GDM1 (cell line): ENCODE measurements at places on chromosomes 6 and 20.

GRCh38 chr6:110714143-110714542, 101.1 kb downstream of the CDK19 start:
- DNase-seq = no peak

GRCh38 chr20:40146071-40146470, 543.0 kb downstream of the MAFB start:
- no peak for DNase-seq

DNA sequence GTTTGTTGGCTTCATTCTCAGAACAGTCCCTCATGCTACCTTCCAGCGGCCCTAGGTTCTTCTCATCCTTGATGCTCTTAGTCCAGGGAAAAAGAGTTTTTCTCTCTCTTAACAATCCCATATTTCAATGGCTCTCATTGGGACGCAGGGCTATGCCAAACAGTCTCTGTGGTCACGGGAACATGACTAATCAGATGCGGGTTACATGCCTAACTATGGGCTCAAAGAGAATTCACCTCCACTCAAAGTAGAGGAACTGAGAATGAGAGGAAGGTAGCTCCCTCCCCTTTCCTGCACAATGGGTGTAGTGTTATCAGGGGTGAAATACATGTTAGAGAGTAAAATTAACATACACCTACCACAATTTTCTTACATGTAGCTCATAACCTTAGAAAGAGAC, 18.1 kb upstream of the ATRN start:
- no peak for DNase-seq

DNA sequence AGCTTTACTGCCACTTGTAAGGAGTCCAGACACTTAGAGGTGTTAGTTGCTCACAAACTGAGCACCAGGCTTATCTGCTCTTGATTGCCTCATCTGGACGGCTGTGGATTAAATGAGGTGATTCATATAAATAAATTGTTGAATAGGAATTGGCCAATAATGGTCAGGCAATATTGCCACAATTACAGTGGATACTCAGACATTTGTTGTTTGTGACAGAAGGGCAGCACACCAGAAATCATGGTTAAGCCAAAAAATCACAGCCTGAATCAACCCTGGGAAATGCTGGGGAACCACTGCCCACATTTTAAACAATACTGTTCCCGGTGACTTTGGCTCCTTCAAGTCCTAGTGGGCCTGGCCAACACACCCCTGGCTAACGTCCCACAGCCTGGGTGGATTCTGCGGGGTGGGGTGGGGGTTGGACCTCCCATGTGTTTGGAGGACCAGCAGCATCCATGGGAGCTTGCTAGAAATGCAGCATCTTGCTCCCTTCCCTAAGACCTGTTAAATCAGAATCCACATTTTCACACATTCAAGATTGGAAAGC, 29.5 kb upstream of the SPDEF start:
- no peak for DNase-seq

DNA sequence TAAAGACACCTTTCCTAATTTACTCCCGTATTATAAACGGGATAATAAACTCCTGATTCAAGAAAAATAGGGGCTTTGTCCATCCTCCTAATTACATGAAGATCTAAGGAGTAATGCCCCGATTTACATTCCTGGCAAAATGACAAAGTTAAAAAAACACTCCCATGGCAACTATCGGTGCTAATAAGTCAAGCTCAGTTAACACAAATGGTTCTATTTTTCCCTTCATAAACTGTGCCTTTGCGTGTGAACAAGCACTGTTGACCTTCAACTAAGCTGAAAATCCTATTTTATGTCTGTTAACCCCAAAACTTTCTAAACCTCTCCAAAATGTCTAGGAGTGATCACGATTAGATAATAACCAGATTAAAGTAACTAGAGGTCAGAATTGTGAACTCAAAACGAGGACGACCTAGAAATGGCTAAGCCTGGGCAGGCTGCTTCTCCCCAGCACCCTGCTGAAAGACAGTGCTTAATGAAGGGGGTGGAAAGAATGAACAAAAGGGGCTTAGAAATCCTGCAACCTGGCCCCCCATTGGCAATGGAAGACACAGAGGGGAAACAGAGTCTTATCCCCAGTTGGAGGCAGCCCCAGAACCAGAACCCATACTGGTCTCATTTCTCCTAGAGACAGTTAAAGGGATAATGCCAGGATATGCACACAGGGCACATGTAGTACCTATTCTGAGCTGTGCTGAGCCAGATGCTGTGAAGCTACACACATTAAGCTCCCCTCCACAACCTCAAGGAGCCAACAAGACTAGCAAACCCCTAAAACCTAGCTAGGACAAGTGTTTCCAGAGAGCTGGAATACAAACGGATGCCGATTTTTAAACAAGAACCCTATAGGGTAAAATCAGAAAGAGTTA, 23.0 kb downstream of the SLC23A2 start:
- no peak for DNase-seq

- DNase-seq = no peak
Measured at GRCh38 chr6:128573036-128573435, 52.6 kb upstream of the PTPRK start.

GRCh38 chr20:9066191-9066590, 2.7 kb upstream of the PLCB4 start:
- no peak for DNase-seq

DNA sequence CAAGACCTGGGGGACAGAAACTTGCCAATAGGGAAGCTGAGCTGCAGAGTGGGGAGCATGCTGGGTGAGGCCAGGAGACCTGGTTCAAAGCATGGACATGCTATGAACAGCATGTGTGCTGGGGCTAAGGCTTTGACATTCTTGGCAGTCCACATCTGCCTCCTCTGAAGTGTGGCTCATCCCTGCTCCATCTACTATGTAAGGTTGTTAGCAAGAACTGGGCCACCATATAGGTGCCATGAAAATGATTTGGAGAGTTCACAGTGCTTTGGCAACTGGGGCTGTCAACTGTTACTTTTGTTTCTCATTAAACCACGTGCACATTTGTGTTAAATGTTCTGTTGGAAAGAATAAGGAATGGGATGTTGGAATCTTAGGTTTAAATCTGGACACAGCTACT, 311.1 kb downstream of the CDC5L start:
- no peak for DNase-seq

DNA sequence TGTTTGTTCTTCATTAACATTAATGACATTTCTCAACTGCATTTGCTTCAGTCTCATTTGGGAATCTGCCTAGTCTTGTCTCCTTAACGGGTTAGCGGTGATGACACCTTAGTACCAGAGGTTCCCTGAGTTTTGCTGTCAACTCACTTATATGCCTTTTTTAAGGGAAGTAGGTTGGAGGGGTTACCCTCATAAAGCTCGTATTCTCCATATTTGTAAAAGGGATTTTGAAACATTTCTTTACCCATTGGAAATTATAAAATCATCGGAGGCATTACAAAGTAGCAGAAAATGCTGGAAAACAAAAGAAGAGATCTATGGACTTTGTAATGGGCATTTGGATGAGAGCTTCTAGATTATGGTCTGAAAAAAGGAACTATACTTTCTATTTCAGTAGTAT, 88.7 kb upstream of the PRDM1 start:
- no peak for DNase-seq

GRCh38 chr6:116388924-116389323, 18.2 kb downstream of the DSE start:
- DNase-seq = no peak

DNA sequence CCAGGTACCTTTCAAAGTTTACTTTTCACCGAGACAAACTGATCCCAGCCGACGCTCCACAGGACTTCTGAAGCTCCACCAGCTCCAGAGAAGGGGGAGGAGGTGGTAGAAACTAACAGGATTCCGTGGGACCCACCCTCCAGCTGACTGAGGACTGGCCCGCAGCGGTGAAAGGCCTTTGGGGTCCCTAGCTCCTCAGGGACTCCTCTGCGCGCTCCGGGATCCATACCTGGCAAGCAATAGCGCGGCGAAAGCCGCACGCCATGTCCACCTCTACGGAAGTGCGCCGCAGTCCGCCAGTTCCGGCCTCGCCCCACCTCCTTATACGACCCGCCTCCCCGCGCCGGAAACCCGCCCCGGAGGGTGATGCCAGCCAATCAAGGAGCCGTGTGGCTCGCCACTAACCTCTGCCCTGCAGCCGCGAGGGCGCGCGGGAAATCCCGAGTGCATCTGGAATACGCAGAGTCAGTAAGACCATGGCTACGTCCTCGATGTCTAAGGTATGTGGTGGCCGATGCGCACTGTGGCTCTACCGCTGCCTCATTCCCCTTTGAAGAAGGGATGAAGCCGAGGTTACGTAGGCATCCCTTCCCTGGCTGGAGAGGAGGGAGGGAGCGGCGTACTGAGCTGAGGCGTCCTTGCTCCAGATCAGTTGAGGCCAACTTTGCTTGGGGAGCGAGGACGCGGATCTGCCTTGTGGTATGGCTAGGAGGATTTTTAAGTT, at the start of the genes ORC3 and RARS2:
TSS of gene ORC3 (plus strand) at position 443 of the 724 bp plus-strand sequence. CDS start at position 477, 34 bp downstream.
TSS of gene RARS2 (minus strand) at position 295 of the 724 bp plus-strand sequence. CDS start at position 265, 30 bp downstream.
- DNase-seq = peak; percentile 90

GRCh38 chr6:32879691-32880090, 25.7 kb downstream of the PSMB9 start:
- no peak for DNase-seq

- DNase-seq = peak; percentile 45
Measured at GRCh38 chr20:35773154-35773751, 1.4 kb downstream of the PHF20 start.

- no peak for DNase-seq
Measured at GRCh38 chr20:34042262-34042661, 48.6 kb downstream of the RALY start.
